CD4-positive, alpha-beta memory T cell (primary cell): ENCODE measurements at places on chromosomes 3 and 15.
A peak's percentile ranks its signal among the peaks of the same experiment; 100 is the strongest.

GRCh38 chr3:21913791-21914190 lies 162.8 kb upstream of the ZNF385D start:
- no peak overlapping the region for H3K27ac ChIP-seq
- H3K4me1 ChIP-seq = no peaks in the 10 kb centered on the region
- H3K27me3 ChIP-seq = no peaks in the 10 kb centered on the region
- H3K36me3 ChIP-seq = no peaks in the 10 kb centered on the region
- no peak for DNase-seq

GRCh38 chr3:56923526-56924224 lies 121.9 kb upstream of the ARHGEF3 start:
- H3K36me3 ChIP-seq = no peaks in the 10 kb centered on the region
- peaks cover 96% of the 10 kb centered on the region for H3K4me1 ChIP-seq
- H3K27me3 ChIP-seq = no peaks in the 10 kb centered on the region
- peak; percentile 79 for DNase-seq
- no peak overlapping the region for H3K4me3 ChIP-seq

- DNase-seq = no peak
- peaks cover 34% of the 10 kb centered on the region for H3K36me3 ChIP-seq
- peaks cover 78% of the 10 kb centered on the region for H3K4me1 ChIP-seq
- peak overlapping the region; percentile 83 for H3K27ac ChIP-seq
- H3K4me3 ChIP-seq = no peak overlapping the region
These were observed 100.6 kb downstream of the KLHL25 start for GRCh38 chr15:85694091-85694490.

DNA sequence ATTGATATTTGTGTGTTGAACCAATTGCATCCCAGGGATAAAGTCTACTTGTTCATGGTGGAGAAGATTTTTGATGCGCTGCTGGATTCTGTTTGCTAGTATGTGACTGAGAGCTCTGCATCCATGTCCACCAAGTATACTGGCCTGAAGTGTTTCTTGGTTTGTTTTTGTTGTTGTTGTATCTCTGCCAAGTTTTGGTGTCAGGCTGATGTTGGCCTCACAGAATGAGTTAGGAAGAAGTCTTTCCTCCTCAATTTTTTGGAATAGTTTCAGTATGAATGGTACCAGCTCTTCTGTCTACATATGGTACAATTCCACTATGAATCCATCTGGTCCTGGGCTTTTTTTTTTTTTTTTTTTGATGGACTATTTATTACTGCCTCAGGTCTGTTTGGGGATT lies 50.9 kb upstream of the OSTN start:
- H3K27me3 ChIP-seq = no peaks in the 10 kb centered on the region
- no peaks in the 10 kb centered on the region for H3K4me1 ChIP-seq
- H3K36me3 ChIP-seq = no peaks in the 10 kb centered on the region

- H3K4me1 ChIP-seq = no peaks in the 10 kb centered on the region
- no peak overlapping the region for H3K4me3 ChIP-seq
- no peak for DNase-seq
- H3K36me3 ChIP-seq = no peaks in the 10 kb centered on the region
- H3K27ac ChIP-seq = no peak overlapping the region
These were observed 25.5 kb downstream of the SLC22A14 start for GRCh38 chr3:38307599-38307998.

GRCh38 chr3:111314898-111315297 lies 227.1 kb upstream of the CD96 start:
- no peak overlapping the region for H3K4me3 ChIP-seq
- no peak overlapping the region for H3K27ac ChIP-seq
- no peaks in the 10 kb centered on the region for H3K36me3 ChIP-seq

DNA sequence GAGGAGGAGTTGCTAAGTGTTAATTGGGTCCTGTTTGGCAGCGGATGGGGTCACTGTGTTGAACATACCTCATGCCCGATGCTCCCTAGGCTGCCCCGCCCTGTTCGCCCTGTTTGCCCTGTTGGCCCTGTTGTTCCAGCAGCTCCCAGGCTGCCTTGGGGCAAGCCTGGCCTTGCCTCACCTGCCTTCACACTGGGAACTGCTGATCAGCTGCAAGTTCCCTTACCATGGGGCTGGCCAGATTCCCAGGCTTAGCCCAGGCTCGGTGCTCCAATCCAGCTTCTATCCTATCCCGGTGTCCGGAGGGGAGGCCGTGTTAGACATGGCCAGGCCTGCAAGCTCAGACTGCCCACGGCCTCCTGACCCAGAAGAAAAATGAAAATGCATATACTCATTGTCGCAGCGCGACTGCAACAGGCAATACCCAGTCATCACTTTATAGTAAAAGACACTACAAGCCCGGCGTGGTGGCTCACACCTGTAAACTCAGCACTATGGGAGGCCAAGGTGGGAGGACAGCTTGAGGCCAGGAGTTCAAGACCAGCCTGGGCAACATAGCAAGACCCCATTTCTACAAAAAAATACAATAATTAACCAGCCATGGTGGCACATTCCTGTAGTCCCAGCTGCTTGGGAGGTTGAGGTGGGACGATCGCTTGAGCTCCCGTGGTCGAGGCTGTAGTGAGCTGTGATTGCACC lies 42.9 kb upstream of the ZNF710 start:
- H3K36me3 ChIP-seq = no peaks in the 10 kb centered on the region
- H3K4me3 ChIP-seq = no peak overlapping the region
- no peaks in the 10 kb centered on the region for H3K4me1 ChIP-seq
- no peaks in the 10 kb centered on the region for H3K27me3 ChIP-seq
- no peak overlapping the region for H3K27ac ChIP-seq

- no peaks in the 10 kb centered on the region for H3K36me3 ChIP-seq
- H3K4me3 ChIP-seq = no peak overlapping the region
- H3K27ac ChIP-seq = no peak overlapping the region
- no peaks in the 10 kb centered on the region for H3K27me3 ChIP-seq
- peaks cover 50% of the 10 kb centered on the region for H3K4me1 ChIP-seq
- no peak for DNase-seq
These were observed 237.0 kb downstream of the UACA start for GRCh38 chr15:70526221-70526973.

GRCh38 chr3:194254040-194254439 lies 97.1 kb downstream of the CPN2 start:
- peaks cover 10% of the 10 kb centered on the region for H3K4me1 ChIP-seq
- H3K27ac ChIP-seq = no peak overlapping the region
- no peak overlapping the region for H3K4me3 ChIP-seq
- no peaks in the 10 kb centered on the region for H3K27me3 ChIP-seq

- no peaks in the 10 kb centered on the region for H3K27me3 ChIP-seq
- DNase-seq = no peak
- H3K4me3 ChIP-seq = no peak overlapping the region
- peaks cover 22% of the 10 kb centered on the region for H3K36me3 ChIP-seq
- no peak overlapping the region for H3K27ac ChIP-seq
These were observed 49.4 kb downstream of the ZNF148 start for GRCh38 chr3:125325746-125326145.

GRCh38 chr3:146162561-146162960 lies 1.6 kb upstream of the PLOD2 start:
- no peaks in the 10 kb centered on the region for H3K36me3 ChIP-seq
- no peak overlapping the region for H3K27ac ChIP-seq

DNA sequence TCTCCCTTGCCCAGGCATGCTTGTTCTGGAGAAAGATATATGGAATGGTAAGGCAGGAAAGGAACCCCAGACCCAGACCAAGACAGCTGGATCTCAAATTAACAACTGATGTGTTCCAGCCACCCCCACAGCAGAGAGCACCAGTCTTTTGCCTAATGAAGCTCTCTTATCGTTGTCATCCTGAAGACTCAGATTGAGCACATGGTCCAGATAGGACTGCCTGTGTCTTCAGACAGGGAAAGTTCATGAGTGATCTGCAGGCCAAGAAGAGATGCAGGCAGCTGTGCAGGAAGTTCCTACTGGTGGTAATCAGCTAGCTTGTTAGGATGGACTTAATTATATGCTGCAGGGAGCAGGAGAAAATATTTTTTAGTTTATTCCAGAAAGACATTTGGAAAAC lies 53.3 kb downstream of the PPP2R3A start:
- no peak overlapping the region for H3K4me3 ChIP-seq
- H3K27ac ChIP-seq = no peak overlapping the region
- no peaks in the 10 kb centered on the region for H3K36me3 ChIP-seq
- no peaks in the 10 kb centered on the region for H3K4me1 ChIP-seq
- peaks cover 11% of the 10 kb centered on the region for H3K27me3 ChIP-seq
- DNase-seq = no peak

DNA sequence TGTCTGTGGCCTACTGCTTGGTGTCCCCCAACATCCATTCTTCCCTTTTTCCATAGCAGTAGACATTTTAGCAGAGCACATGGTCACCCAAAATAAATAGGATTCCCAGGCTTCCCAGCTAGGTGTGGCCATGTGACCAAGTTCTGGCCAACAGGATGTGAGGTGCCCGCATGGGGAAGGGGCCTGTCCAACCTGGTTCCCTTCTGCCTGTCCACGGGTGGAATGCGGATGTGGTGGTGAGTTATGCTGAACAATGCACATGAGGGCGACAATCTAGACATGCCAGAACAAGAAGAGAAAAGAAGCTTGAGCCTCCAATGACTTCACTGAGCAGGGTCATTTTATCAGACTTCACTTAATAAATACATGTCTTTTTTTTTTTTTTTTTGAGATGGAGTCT lies 77.6 kb upstream of the DLG1 start:
- DNase-seq = no peak
- H3K4me1 ChIP-seq = no peaks in the 10 kb centered on the region
- no peaks in the 10 kb centered on the region for H3K27me3 ChIP-seq
- H3K27ac ChIP-seq = no peak overlapping the region
- H3K4me3 ChIP-seq = no peak overlapping the region

DNA sequence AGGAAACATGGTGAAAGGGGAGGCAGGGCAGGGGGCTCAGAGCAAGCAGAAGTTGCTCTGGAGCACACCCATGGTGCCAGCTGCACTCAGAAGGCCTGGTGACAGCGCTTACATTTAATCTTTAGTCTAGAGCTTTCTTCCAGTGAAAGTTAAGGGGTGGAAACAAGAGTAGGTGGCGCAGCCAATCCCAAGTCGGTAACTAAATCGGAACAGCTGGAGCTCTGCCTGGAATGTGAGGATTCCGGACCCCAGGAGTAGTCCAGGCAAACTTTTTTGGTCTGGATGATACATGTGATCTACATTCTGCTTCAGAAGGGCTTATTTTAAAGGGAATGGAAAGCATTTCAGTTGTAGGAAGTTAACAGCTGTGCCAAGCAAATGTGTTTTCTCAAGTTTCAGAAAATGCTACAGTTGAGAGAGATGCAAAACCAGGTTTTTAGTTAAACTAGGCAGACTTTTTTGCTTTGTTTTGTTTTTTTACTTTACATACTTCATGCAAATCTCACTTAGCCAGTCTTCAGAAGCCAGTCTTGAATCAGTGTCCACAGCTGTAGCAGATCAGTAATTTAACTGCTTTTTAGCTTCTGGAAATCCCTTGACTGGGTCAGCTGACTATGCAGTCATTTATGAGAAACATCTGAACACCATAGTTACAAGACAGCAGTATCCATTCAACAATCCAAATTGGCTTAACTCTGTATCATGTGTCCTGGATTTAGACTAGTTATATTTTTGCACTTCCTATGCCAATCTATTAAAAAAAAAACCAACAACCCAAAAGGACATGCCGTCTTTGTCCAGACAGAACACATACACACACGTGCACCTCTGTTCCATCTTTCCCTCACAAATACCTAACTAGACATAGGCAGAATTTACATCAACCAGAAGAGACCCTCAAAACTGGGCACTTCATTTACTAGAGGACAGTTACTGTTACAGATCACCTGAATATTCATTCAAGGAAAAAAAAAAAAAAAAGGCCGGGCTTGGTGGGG lies 33.2 kb downstream of the ZNF106 start:
- H3K27me3 ChIP-seq = no peaks in the 10 kb centered on the region
- H3K4me1 ChIP-seq = no peaks in the 10 kb centered on the region
- no peak overlapping the region for H3K4me3 ChIP-seq
- H3K36me3 ChIP-seq = peaks cover 5% of the 10 kb centered on the region
- H3K27ac ChIP-seq = no peak overlapping the region

- H3K4me1 ChIP-seq = no peaks in the 10 kb centered on the region
- no peak for DNase-seq
- no peak overlapping the region for H3K27ac ChIP-seq
- H3K36me3 ChIP-seq = no peaks in the 10 kb centered on the region
- H3K27me3 ChIP-seq = no peaks in the 10 kb centered on the region
These were observed 24.5 kb upstream of the TRAK1 start for GRCh38 chr3:42066516-42067181.

DNA sequence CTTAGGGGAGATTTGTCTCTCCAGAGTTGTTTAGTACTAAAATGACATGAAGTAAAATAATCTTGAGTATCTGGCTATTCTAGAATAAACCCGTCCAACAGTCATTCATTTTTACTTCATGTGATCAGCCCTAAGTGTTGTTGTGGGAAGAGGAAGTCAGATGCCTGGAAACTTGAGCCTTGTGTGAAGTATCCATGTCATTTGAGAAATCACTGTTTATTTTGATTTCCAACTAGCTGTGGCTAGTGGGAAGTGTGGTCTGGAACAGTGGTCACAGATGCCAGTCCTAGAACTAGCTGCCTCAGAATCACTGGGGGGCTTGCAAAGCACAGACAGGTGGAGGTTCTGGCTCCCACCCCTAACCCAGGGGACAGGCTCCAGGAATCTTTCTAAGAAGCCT lies 77.7 kb upstream of the LIMD1 start:
- H3K4me3 ChIP-seq = no peak overlapping the region
- H3K27me3 ChIP-seq = no peaks in the 10 kb centered on the region
- H3K4me1 ChIP-seq = no peaks in the 10 kb centered on the region
- DNase-seq = no peak

DNA sequence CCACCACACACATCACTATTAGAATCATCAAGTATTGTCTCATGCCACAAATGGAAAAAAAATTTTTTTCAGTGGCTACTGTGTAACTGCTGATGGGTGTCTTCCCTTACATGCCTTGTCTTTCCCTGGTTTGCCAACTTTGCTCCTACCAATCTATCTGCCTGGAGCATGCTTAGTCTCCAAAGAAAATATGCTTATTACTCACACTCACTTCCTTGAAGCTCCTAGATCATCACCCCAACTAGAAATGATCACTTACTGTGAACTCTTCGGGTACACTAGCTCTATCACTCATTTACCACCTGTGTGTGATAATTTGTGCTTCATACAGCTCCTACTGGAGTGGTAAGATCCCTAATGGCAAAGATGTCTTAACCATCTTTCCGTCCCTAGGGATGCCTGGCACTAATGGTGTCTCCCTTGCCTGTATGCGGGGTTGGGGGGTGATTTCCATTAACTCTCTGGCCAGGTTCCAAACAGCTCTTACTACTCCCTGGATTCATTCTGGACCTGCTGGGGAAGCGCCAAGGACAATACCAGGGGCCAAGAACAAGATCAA lies 799 bp downstream of the VPS33B start:
- peaks cover 9% of the 10 kb centered on the region for H3K36me3 ChIP-seq
- DNase-seq = no peak

GRCh38 chr3:24137334-24137733 lies 192.2 kb downstream of the NR1D2 start:
- no peaks in the 10 kb centered on the region for H3K27me3 ChIP-seq
- no peaks in the 10 kb centered on the region for H3K4me1 ChIP-seq
- no peaks in the 10 kb centered on the region for H3K36me3 ChIP-seq
- DNase-seq = no peak

DNA sequence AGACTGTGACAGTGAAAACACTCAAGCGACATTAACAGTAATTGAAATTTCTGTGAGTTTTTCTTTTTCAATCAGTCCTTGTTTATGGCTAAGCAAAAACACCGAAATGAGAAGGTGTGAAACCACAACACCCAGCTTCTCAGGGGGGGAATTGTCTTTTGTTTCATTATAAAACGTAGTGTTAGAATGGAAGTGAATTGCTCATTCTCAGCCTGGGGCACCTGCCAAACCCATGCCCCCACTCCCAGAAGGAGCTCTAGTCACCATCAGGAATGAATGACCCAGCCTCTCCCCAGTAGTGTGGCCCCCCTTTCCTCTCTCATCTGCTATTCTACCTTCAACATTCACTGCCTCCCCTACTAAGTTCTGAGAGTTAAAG lies 185.8 kb upstream of the CFAP20DC start:
- DNase-seq = peak; percentile 35
- H3K4me3 ChIP-seq = no peak overlapping the region
- peaks cover 14% of the 10 kb centered on the region for H3K4me1 ChIP-seq
- no peaks in the 10 kb centered on the region for H3K27me3 ChIP-seq
- H3K27ac ChIP-seq = no peak overlapping the region
